ENCODE measurements at places on chromosomes 1 and 21.

DNA sequence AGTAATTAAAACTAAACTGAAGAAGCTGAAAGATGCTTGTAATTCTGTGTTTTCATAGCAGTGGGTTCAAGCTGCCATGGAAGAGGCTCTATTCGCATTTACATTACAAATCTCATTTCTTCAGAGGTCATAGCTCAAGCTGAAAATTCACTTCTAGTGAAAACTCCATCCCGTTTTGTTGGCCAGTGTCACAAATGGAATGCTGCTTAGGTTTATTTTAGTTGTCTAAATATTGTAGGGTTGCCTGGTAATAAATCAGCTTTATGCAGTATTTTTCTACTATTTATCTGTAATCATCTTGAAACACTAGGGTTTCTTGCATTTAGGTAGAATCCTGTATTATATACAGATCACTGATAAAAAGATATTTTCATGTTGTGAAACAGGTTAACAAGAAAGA is 240.6 kb downstream of the PTBP2 start:
- no peak for DNase-seq
- H3K36me3 ChIP-seq = no peaks in the 10 kb centered on the region
- H3K27ac ChIP-seq = no peak overlapping the region
- peaks cover 5% of the 10 kb centered on the region for H3K4me1 ChIP-seq

DNA sequence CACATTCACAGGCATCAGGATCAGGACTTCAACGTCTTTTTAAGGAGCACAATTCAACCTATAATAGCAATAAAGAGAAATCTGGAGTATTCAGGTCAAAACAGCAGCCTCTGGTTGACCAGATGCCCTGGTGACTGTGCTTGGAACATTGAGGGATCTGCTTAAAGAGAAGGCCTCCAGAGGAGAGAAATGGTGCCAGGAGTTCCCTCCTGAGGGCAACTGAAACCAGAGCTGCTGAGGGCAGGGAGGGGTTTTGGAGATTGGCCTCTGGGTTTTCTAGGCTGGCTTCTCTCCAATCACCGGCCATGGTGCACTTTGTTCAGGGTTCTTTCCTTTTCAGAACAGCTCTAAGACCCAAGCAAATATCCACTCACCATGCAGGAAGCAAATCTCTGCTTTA is 190.7 kb upstream of the KIAA0040 start:
- no peaks in the 10 kb centered on the region for H3K27me3 ChIP-seq
- H3K4me1 ChIP-seq = no peaks in the 10 kb centered on the region

DNA sequence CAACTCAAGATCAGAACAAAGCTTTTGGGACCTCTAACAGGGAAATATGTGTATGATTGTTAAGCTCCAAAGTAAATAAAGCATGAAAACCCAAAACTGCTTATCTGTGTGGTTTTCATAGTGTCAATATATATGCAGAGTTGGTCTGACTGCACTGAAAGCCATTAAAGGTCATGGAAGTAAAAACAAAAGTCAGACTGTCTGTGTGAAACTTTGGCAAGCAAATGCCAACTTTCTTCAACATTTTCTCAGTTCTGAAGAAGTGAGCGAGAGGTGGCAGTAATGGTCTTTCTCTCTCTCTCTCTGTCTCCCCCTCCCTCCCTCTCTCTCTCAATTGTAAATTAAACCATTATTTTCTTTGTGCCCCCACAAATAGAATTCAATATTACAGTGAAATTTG is 100.1 kb upstream of the S1PR1 start:
- no peak overlapping the region for H3K27ac ChIP-seq
- DNase-seq = no peak
- no peaks in the 10 kb centered on the region for H3K36me3 ChIP-seq
- no peak overlapping the region for H3K4me3 ChIP-seq
- no peaks in the 10 kb centered on the region for H3K4me1 ChIP-seq

DNA sequence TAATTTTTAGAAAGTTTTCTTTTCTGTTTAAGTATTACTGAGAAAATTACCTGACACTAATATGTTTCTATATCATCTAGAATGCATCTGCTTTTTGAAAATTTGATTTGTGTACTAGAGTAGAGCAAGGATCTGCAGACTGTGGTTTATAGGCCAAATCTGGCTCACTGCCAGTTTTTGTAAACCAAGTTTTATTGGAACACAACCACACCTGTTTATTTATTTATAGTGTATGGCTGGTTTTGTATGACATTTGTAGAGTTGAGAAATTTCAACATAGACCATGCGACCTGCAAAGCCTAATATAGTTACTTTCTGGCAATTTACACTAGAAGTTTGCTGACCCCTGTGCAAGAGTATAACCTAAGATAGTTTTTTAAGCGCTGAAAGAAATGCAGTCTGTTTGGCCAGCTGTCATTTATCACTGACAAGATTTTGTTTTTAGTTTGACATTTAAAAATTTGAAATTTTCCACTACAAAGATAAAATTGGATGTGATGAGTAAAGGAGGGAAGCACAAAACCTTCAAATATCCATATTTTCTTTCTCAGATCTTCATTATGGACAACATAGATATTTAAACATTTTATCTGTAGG is 36.1 kb upstream of the CACYBP start:
- H3K27me3 ChIP-seq = no peaks in the 10 kb centered on the region
- H3K36me3 ChIP-seq = no peaks in the 10 kb centered on the region
- no peak overlapping the region for H3K27ac ChIP-seq
- H3K4me1 ChIP-seq = peaks cover 20% of the 10 kb centered on the region

DNA sequence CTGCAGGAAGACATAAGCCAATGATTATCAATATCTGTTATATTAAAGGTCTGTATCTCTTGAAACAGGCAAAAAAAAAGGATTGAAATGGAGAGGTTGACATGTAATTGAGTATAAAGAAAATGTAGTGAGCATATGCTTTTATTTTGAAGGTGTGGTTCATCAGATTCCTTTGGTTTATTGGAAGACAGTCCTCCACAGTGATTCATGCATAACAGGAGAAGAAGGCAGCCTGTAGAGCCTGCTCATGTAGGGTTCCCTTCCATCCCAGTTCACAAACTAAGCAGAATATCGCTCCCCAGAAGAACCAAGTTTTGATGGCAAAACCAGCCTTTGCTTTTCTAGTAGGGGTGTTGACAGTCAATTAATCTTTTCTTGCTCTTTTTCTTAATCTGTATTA is 1016.8 kb upstream of the ADGRL4 start:
- no peak overlapping the region for H3K27ac ChIP-seq
- no peaks in the 10 kb centered on the region for H3K36me3 ChIP-seq
- H3K27me3 ChIP-seq = no peaks in the 10 kb centered on the region
- H3K4me3 ChIP-seq = no peak overlapping the region
- no peak for DNase-seq

GRCh38 chr1:19053486-19053885 is 97.0 kb upstream of the IFFO2 start:
- DNase-seq = no peak
- no peaks in the 10 kb centered on the region for H3K36me3 ChIP-seq
- no peaks in the 10 kb centered on the region for H3K4me1 ChIP-seq
- no peak overlapping the region for H3K4me3 ChIP-seq

GRCh38 chr1:1779691-1780597 is 1.7 kb upstream of the NADK start:
- H3K27me3 ChIP-seq = peaks cover 25% of the 10 kb centered on the region
- H3K36me3 ChIP-seq = no peaks in the 10 kb centered on the region
- peaks cover 21% of the 10 kb centered on the region for H3K4me1 ChIP-seq
- H3K27ac ChIP-seq = peak overlapping the region; percentile 48
